ENCODE measurements at places on chromosomes 13 and 19.

- no peak for DNase-seq
These were observed 4.7 kb downstream of the ALOX5AP start for GRCh38 chr13:30739761-30740642.

- no peak for DNase-seq
These were observed 5.5 kb upstream of the TYROBP start for GRCh38 chr19:35913589-35913988.

- DNase-seq: no peak
These were observed 1.7 kb downstream of the UBE2M start for GRCh38 chr19:58556622-58557220.

- no peak for DNase-seq
These were observed 69.1 kb downstream of the ATP7B start for GRCh38 chr13:51942189-51942588.

DNA sequence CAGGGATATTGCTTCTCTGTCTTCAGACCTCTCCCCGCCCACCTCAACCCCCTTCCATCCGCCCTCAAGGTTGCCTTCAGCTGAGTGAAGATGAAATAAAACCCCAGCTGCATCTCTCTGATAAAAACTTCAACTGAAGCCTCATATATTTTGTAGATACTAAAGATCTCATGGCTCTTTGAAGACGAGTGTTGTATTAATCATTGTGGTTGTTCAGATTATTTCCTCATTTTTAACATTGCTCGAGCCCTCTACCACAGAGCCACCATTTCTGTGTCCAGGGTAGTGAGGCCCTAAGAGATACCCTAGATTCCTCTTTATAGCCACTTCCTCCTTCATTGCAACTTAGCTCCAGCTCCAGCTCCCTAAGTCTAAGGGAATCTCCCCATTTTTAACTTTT, 312.8 kb upstream of the ZNF507 start:
- no peak for DNase-seq

- peak; percentile 13 for DNase-seq
These were observed 25.6 kb downstream of the UBXN6 start for GRCh38 chr19:4431808-4432674.

DNA sequence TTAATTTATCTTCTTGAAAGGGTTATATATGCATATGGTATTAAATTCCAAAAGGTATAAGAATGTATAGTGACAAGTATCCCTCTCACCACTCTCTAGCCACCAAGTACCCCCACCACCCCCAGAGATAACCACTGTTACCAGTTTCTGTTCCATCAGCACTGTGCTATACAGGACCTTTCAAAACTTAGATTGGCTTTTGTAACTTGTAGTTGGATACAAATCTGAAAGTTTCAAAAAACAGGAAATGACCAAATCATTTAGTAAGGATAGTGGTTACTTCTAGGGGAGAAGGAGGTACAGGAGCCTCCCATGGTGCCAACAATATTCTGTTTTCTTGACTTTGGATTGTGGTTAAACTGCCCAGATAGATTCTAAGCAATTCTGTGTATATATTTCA, 56.7 kb downstream of the AKAP11 start:
- no peak for DNase-seq

DNA sequence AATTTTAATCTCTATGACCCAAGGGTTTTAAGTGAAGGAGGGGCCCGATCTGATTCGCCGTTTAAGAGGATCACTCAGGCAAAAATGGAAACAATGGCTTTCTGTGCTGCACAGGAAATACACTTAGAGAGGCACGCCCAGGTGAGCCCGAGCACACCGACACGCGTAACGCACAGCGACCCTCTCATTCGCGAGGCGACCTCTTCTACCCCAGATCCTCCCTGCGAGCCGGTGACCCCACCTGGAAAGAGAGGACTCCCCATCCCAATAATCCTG, 216 bp downstream of the SH2D3A start:
- DNase-seq: no peak

GRCh38 chr13:79141082-79141481, 265.0 kb downstream of the RBM26 start:
- no peak for DNase-seq

DNA sequence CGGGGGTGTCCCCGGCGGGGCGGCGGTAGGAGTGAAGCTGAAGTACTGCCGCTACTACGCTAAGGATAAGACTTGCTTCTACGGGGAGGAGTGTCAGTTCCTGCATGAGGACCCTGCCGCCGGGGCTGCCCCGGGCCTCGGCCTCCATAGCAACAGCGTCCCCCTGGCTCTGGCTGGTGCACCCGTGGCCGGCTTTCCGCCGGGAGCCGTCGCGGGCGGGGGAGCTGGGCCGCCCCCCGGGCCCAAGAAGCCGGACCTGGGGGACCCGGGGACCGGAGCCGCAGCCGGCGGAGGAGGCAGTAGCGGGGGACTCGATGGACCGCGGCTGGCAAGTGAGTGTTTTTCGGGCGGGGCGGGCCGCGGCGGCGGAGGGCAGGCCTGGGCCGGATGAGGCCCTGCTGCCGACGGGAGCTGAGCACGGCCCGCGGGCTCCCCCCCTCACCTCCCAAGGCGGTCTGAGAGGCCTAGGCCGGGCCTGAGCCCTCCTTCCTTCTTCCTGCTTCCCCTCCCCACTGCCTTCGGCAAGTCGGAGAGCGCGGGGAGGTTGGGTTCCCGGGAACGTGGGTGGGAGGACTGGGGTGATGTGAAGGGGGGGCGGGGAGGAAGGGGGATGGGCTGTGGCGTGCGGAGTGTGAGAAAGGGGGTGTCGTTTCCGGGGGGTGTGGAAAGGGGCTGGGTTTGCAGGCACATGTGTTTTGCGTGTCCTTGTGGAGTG, 568 bp downstream of the PAN3 start:
- peak; percentile 98 for DNase-seq

- no peak for DNase-seq
These were observed 551 bp downstream of the FZR1 start for GRCh38 chr19:3506384-3507340.

GRCh38 chr13:93066187-93066586, 160.4 kb upstream of the GPC6 start:
- DNase-seq: no peak

DNA sequence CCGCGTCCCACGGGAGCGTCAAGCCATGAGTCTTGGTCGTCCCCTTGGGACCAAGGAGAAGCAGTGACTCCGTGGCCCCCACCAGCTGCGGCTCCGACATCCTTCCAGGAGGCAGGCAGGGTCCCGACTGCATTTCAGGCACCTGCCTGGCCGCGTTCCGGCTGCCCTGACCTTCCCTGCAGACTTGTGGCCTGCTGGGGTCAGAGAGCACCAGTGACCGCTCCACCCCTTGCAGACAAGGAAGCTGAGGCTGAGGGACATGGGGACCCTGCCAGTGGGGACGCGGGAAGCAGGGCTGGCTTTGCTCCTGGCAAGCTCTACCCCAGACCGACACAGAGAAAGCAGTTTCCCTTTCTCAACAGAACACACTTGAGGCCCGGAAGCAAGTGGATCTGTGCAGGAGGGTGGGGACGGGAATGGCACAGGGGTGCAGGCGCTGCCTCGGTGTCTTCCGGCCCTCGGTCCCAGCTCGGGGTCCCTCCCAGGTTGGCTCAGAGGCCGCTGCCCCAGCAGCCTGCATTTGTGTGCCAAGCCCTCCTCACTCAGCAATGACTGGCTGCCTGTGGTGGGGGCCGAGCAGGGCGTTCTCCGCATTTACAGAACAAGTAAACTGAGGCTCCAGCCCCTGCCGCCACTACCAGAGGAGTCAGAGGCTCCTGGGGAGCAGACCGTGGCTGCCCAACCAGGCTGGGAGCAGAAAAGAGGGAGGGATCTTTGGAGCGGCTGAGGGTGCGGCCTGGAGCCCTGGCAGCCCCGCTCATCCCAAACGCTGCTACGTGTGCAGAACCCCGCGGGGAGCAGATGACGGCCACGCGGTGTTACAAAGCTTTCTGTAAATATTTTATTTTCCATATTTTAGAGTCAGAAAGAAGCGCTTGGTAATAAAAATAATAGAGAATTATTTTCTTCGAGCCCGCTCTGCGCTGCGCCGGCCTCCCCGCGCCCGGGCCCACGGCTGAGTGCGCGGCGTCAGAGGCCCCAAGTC, 43.9 kb downstream of the GAS6 start:
- no peak for DNase-seq

GRCh38 chr13:93926425-93926824, 553.1 kb downstream of the DCT start:
- no peak for DNase-seq

DNA sequence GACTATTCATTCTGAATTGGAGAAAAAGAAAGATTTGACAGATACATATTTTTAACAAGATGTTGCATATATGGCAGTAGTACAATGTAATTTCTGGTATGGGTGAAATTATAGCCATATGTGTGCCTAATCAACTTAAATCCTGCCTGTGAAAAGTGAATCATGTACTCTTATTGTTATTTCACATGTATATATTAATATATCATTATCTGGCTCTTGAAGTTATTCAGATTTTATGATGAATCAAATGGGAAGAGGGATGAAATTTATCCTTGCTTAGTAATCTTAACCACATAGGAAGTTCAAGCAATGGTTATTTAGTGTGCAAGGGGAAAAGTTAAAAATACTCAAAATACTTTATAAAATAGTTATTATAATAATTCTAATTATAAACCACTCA, 80.5 kb downstream of the GPC6 start:
- no peak for DNase-seq

DNA sequence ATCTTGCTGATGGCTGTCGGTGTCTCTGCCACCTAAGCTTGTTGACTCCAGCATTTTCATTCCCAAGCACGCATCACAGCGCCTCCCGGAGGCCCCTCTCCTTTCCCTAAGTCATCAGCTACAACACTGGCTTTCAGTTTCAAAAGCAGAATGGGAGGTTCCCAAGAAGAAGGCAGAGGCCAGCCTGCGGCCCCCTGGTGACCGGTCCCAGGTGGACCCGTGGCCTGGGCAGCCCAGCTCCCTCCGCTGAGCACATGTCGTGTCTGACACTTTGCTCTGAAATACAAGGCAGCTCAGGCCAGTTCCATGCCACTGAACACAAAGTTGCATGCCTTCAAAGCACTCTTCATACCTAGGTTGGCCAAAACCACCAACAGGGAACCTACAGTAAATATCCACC, 8.5 kb downstream of the MLLT1 start:
- DNase-seq: no peak

GRCh38 chr13:93411186-93411680, 184.6 kb downstream of the GPC6 start:
- DNase-seq: no peak

DNA sequence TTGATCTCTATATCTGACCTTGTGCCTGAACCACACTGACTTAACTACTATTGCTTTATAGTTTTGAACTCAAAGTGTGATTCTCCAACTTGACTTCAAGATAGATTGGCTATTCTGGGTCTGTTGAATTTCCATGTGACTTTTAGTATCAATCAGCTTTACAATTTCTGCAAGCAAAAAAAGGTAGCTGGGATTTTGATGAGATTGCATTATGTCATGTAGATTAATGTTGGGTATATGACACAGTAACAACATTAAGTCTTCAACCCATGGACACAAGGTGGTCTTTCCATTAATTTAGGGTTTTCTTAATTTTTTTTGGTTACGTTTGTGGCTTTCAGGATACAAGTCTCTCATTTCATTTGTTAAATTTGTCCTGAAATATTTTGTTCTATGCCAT, 28.2 kb downstream of the NLRP5 start:
- no peak for DNase-seq

DNA sequence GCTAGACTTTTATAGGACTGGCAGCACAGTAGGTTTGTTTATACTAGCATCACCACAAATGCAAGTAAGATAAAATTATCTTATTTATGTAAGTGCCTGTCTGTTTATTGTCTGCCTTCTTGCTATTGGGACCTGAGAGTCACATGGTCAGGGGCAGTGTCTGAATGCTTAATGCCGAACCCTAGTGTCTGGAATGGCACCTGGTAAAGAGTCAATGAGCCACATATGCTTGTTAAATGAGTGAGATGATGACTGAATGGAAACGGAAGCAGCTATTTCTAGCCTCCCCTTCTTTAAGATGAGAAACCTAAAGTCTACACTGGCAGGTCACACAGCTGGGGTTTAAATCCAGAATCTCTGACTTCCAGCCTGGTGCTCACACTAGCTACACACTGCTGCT, 92.2 kb downstream of the STOML3 start:
- no peak for DNase-seq

- DNase-seq: no peak
These were observed 105.1 kb downstream of the FRY start for GRCh38 chr13:32136716-32137115.

GRCh38 chr13:39385621-39386231, 217.3 kb downstream of the LHFPL6 start:
- DNase-seq: no peak

- no peak for DNase-seq
These were observed 462.9 kb downstream of the COG6 start for GRCh38 chr13:40118337-40118736.

DNA sequence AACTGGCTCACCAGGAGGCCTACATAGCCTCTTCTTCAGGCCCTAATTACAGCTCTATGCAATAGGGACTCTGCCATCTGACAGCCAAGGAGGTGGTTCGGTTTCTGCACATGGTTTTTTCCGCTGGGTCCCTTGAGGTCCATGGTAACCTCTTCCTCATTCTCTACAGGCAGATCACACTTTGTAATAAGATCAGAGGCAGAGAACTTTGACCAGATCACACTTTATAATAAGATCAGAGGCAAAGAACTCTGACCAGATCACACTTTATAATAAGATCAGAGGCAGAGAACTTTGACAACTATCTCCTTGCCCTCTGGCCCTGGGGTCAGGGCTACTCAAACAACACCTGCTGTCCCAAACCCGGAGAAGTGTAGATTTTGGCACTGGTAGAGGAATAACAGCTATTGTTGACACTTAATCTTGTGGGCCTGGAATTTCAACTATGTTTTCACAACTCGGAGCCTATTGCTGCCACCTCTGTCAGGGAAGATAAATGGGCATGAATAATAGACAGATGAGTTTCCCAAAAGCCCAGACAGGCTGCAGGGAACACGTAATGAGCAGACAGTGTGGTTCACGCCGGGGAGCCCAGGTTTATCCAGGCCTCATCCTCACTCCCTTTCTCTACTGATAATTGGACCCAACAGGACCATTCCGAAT, 246.1 kb downstream of the UQCRFS1 start:
- DNase-seq: no peak

DNA sequence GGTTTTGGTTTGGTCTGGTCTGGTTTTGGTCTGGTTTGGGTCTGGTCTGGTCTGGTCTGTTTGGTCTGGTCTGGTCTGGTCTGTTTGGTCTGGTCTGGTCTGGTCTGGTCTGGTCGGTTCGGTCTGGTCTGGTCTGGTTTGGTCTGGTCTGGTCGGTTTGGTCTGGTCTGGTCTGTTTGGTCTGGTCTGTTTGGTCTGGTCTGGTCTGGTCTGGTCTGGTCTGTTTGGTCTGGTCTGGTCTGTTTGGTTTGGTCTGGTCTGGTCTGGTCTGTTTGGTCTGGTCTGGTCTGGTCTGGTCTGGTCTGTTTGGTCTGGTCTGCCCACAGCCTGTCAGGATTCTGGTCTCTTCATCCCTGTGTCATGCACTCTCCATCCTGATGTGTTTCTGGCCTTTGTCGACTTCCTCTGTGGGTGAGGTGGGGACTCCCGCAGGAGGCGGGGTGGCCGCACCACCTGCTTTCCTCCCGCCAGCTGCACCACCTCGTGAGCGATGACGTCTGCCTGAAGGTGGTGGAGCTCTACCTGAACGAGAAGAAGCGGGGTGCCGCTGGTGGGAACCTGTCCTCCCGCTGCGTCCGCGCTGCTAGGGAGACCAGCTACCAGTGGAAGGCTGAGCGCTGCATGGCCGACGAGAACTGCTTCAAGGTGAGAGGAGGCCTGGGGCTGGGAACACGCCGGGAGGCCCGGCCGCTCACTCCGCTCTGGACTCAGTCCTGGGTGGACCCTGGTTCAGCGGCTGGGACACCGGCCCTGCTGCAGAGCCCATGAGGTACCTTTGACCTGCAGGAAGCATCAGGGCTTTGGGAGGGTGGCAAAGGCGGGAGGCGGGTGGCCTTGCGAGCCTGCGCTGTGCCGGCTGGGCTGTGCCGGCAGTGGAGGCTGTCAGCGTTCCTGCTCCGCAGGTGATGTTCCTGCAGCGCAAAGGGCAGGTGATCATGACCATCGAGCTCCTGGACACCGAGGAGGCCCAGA, 12.9 kb upstream of the F2RL3 start:
- DNase-seq: no peak
